ENCODE measurements at places on chromosomes 4 and X.

- H3K4me3 ChIP-seq = no peak overlapping the region
- no peaks in the 10 kb centered on the region for H3K4me1 ChIP-seq
- no peak for DNase-seq
- no peaks in the 10 kb centered on the region for H3K36me3 ChIP-seq
These were observed 21.1 kb upstream of the RHOXF1 start for GRCh38 chrX:120136840-120137239.

DNA sequence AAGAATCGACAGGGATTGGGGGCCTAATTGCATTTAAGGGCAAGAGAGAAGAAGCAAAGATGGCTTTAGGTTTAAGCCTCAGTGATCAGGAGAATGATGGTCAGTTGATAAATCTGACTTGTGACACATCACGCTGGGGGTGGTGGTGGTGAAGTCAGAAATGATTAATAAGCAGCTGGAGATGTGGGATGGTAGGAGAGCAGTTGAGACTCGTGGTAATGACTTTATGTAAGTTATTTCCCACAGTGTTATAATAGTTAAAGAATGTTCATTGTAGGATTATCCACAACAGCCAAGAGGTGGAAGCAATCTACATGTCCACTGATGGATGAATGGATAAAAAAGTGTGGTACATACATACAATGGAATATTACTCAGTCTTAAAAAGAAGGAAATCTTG lies 178.9 kb upstream of the GPC4 start:
- no peaks in the 10 kb centered on the region for H3K36me3 ChIP-seq
- peaks cover 12% of the 10 kb centered on the region for H3K27me3 ChIP-seq
- H3K4me3 ChIP-seq = no peak overlapping the region
- DNase-seq = no peak
- H3K4me1 ChIP-seq = no peaks in the 10 kb centered on the region

DNA sequence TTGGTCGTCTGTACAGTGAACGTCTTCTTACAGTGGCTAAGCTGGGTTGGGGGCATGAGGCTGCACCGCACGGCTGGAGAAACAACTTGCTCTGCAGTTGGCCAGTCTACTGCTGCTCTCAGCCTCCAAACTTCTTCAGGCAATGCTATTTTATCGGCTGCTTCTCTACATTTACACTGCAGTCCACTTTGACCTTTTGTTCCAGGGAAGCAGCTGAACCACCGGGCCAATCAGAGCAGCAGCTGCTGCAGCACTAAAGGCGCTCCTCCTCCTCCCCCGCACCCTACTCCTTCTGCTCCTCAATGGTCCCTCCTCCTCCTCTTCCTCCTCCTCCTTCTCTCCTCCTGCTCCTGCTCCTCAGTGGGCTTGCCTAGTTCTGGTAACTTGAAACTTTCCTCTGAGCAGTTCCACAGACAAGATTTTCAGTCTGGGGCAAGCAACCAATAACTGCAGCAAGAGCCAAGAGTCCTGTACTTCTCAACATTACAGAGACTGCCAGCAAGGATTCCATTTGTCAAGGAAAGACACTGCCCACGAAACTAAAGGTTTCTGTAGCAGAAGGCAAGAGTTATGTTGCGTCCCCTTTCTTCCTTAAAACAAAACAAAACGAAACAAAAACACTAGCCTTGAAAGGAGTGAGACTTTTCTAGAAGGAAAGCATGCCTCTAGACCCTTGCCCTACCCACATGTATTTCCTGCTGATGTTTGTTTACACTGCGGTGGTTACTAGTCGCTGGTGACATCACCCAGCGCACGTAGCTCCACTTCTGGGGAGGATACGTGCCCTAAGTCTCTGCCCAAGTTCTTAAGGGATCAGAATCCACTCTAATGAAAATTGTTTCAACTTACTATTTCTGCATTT lies 125.7 kb upstream of the NAP1L5 start:
- no peaks in the 10 kb centered on the region for H3K27me3 ChIP-seq
- H3K4me1 ChIP-seq = peaks cover 4% of the 10 kb centered on the region
- peak overlapping the region; percentile 98 for H3K27ac ChIP-seq

GRCh38 chr4:13364172-13364571 lies 120.0 kb downstream of the RAB28 start:
- no peak overlapping the region for H3K4me3 ChIP-seq
- H3K27me3 ChIP-seq = no peaks in the 10 kb centered on the region
- no peak overlapping the region for H3K27ac ChIP-seq

DNA sequence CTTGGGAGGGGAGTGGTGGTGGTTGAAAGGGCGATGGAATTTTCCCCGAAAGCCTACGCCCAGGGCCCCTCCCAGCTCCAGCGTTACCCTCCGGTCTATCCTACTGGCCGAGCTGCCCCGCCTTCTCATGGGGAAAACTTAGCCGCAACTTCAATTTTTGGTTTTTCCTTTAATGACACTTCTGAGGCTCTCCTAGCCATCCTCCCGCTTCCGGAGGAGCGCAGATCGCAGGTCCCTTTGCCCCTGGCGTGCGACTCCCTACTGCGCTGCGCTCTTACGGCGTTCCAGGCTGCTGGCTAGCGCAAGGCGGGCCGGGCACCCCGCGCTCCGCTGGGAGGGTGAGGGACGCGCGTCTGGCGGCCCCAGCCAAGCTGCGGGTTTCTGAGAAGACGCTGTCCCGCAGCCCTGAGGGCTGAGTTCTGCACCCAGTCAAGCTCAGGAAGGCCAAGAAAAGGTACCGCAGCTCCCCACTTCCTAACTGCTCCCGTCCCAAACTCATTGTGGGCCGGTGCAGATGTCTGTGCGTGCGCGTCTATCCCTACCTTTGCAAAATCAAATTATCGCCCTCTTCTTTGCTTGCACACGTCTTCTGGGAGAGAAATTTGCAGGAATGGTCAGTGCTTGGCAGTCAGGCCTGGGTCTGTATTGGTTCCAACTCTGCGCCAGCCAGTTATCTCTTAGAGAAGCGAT lies 533 bp downstream of the IL15 start:
- peaks cover 9% of the 10 kb centered on the region for H3K27me3 ChIP-seq
- H3K27ac ChIP-seq = peak overlapping the region; percentile 85
- peaks cover 5% of the 10 kb centered on the region for H3K4me1 ChIP-seq
- H3K36me3 ChIP-seq = no peaks in the 10 kb centered on the region

GRCh38 chr4:55018521-55018920 lies 106.9 kb downstream of the KDR start:
- no peak overlapping the region for H3K4me3 ChIP-seq
- no peaks in the 10 kb centered on the region for H3K36me3 ChIP-seq
- no peaks in the 10 kb centered on the region for H3K27me3 ChIP-seq
- no peaks in the 10 kb centered on the region for H3K4me1 ChIP-seq

DNA sequence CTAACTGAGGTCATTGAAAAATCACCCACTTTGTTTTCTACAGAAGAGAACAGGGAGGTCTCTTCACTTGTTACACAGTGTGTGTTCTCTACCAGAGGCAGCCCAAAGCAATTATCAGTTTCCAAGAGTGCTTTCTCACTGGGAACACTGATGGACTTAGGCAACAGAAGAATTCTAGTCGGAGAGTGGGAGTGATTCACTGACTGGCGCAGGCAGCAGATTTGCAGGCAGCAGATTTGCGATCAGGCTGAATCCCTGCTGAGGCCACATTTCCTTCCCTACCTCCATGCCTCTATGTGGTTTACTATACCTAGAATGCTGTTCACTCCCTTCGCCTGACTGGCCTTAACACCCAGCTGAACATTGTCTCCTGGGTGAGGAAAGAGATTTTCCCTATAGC lies 6.6 kb downstream of the OCIAD2 start:
- peaks cover 4% of the 10 kb centered on the region for H3K36me3 ChIP-seq
- no peak for DNase-seq
- H3K4me3 ChIP-seq = no peak overlapping the region
- no peaks in the 10 kb centered on the region for H3K27me3 ChIP-seq
- no peak overlapping the region for H3K27ac ChIP-seq
- H3K4me1 ChIP-seq = no peaks in the 10 kb centered on the region

GRCh38 chr4:6369924-6370645 lies 100.4 kb downstream of the WFS1 start:
- H3K27ac ChIP-seq = no peak overlapping the region
- no peaks in the 10 kb centered on the region for H3K4me1 ChIP-seq
- peaks cover 23% of the 10 kb centered on the region for H3K27me3 ChIP-seq
- H3K4me3 ChIP-seq = no peak overlapping the region
- no peaks in the 10 kb centered on the region for H3K36me3 ChIP-seq
- DNase-seq = no peak

DNA sequence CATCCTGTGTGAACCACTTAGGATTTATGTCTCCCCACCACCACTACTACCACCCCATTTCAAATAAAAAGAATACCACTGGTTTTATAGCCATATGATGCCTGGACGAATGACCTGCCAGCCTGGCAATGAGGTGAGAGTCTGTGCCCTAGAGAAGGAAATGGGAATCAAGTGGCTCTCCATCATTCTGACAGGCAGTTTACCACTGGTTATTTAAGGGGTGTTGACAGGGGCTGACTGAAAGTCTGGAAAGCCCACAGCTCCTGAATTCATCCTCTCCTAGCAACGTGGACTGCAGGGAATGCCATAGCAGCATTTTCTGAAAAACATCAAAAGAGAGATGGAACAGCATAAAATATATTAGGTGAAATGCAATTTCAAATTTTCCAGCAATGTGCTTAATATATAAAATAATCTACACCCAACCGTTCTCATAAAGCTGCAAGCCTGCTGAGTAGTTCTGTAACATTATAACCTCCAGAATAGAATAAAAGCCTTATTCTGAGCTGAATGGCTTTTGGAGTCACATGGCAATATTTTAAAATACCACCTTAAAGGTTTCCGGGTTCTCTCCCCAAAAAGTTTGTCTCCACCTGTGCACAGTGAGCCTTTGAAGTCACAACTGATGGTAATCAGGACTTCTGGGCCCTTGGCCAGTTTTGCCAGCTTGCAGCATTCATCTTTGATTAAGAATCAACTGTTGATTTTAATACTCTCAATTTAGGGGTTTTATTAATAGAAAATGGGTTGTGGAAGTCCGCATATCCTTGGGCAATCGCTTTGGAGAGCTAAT lies 121.5 kb downstream of the DCTD start:
- H3K27ac ChIP-seq = no peak overlapping the region
- peaks cover 35% of the 10 kb centered on the region for H3K36me3 ChIP-seq
- no peaks in the 10 kb centered on the region for H3K4me1 ChIP-seq
- no peaks in the 10 kb centered on the region for H3K27me3 ChIP-seq
- no peak for DNase-seq

DNA sequence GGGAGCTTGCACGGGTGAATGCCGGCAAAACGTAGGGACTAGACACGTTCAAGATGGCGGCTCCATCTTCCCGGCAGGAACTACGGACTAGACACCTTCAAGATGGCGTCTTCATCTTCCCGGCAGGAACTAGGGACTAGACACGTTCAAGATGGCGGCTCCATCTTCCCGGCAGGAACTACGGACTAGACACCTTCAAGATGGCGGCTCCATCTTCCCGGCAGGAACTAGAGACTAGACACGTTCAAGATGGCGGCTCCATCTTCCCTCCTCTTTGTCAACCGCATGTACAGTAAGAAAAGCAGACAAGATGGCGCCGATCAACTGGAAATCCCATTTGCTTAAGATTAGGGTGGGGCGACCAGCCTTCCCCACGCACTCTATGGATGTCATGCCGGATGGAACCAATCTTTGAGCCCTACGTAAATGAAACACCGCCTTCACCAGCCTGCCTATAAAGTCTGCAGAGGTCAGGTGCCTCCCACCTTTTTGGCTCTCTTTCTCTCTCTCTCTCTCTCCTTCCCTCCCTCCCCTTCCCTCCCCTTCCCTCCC lies 222.4 kb downstream of the CRLF2 start:
- H3K27ac ChIP-seq = peak overlapping the region; percentile 84
- H3K36me3 ChIP-seq = no peaks in the 10 kb centered on the region
- H3K4me3 ChIP-seq = peak overlapping the region; percentile 34
- peak; percentile 98 for DNase-seq
- no peaks in the 10 kb centered on the region for H3K27me3 ChIP-seq

DNA sequence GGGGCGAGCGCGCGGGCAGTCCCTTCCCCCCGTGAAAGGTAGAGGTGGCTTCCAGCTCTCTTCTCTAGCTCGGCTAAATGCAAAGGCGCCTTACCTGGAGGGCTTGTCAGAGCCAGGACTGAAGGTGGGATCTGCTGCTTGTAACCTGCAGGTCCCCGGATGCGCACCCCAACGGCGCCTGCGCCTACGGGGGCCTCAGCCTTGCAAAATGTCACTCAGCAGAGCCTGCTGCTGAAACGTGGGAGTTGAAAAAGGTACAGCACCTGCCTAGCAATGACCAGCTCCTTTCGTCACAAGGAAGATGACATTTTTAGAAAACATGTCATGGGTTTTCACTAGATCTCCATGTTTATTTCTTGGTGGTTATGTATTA lies 583 bp downstream of the ABHD18 start:
- H3K27me3 ChIP-seq = no peaks in the 10 kb centered on the region
- H3K4me3 ChIP-seq = peak overlapping the region; percentile 92
- H3K27ac ChIP-seq = peak overlapping the region; percentile 98
- peaks cover 2% of the 10 kb centered on the region for H3K4me1 ChIP-seq
- no peaks in the 10 kb centered on the region for H3K36me3 ChIP-seq

GRCh38 chrX:10620121-10620699 lies at the start of gene MID1:
TSS of gene MID1 (minus strand) at chrX:10620585. CDS start at chrX:10567547, 53,038 bp downstream.
- peak within 1 kb of the TSS; percentile 89 for H3K27ac ChIP-seq
- peak; percentile 95 for DNase-seq
- peaks cover 17% of the 10 kb centered on the region for H3K4me1 ChIP-seq
- no peaks in the 10 kb centered on the region for H3K36me3 ChIP-seq
- peaks cover 38% of the 10 kb centered on the region for H3K27me3 ChIP-seq

DNA sequence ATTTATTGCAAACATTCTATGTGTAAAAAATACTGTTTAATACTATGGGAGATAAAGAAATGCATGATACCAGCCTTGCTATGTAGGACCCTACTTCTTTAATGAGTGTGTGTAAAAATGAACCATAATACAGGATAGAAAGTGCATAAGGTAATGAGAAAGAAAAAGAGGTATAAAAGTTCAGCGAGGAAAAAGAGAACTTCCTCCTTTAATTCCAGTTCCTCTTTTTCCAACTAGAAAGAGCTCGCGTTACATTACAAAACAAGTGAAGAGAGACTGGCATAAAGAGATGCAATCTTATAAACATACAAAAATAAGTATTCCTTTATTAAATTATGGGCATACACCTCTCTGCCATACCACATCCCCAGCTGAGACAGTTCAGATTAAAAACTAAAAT lies 77.4 kb downstream of the ANKRD17 start:
- H3K36me3 ChIP-seq = no peaks in the 10 kb centered on the region
- H3K27ac ChIP-seq = no peak overlapping the region
- H3K4me1 ChIP-seq = no peaks in the 10 kb centered on the region
- no peaks in the 10 kb centered on the region for H3K27me3 ChIP-seq
- H3K4me3 ChIP-seq = no peak overlapping the region

GRCh38 chr4:18041114-18041513 lies 19.6 kb upstream of the LCORL start:
- DNase-seq = no peak
- no peak overlapping the region for H3K4me3 ChIP-seq
- H3K4me1 ChIP-seq = no peaks in the 10 kb centered on the region
- no peaks in the 10 kb centered on the region for H3K36me3 ChIP-seq

- peaks cover 4% of the 10 kb centered on the region for H3K4me1 ChIP-seq
- H3K4me3 ChIP-seq = no peak overlapping the region
- DNase-seq = no peak
- no peaks in the 10 kb centered on the region for H3K36me3 ChIP-seq
- H3K27me3 ChIP-seq = peaks cover 2% of the 10 kb centered on the region
- no peak overlapping the region for H3K27ac ChIP-seq
These were observed 2.6 kb downstream of the CXCL2 start for GRCh38 chr4:74096265-74096980.
